ENCODE measurements at places on chromosomes 3 and 15.

GRCh38 chr3:8769088-8769822 is at the start of gene OXTR:
TSS of gene OXTR (minus strand) at chr3:8769613. CDS start at chr3:8768187, 1,426 bp downstream.
- peak; percentile 76 for DNase-seq

GRCh38 chr15:41557673-41558399 is 1.2 kb upstream of the TYRO3 start:
- peak; percentile 73 for DNase-seq

DNA sequence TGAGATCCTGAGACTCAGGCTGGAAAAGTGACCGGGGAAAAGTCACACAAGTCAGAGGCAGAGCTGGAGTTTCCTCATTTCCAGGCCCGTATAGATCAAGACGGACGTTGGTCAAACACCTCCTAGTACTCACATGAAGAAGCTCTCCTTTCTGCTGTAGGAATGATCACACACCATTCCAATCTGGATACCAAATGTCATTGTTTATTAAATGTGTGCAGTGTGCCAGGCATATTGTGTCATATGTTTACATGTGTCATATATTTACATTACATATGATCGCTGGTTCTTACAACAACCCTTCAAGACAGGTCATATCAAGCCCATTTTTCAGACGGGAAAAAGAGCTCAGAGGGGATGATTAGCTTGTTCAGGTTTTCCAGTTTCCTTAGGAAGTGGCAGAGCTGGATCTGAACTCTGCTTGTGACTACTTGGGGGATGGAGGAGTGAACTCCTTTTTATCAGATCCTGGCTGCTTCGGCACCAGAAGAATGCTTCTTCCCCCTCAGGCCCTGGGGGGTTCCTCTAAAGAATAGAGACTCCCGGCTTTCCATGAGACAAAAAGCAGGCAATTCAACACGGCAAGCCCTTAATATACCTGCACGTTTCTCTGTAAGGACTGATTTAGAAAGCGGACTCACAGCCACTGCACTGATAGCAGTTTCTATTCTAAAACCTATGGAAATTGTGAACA is 41.9 kb downstream of the FAM43A start:
- no peak for DNase-seq

- no peak for DNase-seq
Observed at GRCh38 chr3:49469037-49469935, 781 bp upstream of the DAG1 start.

Data from RPMI8226 (cell line).